ENCODE measurements at places on chromosomes 12 and 14.

- DNase-seq = no peak
These were observed 25.5 kb downstream of the NKX2-8 start for GRCh38 chr14:36556811-36557433.

GRCh38 chr14:61607570-61608244, 87.6 kb upstream of the HIF1A start:
- no peak for DNase-seq

DNA sequence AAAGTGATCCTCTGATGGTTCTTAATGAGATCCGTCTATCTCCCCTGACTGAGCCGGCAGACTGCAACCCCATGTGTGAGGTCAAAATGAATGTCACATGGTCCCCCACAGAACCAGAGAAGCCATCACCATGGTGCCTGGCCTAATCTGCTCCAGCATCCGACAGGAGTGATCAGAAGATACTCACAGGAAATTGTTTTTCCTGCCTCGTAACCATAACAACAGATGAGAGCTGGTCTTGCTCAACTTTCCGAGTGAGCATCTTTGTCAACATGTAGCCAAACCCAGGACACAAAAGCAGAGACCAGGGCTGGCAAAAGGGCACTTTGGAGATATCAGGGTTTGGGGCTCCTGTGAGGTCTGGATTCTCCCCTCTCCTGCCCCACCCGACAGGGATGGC, 72.1 kb upstream of the C14orf180 start:
- DNase-seq = no peak

GRCh38 chr14:41718477-41719166, 111.9 kb downstream of the LRFN5 start:
- no peak for DNase-seq

DNA sequence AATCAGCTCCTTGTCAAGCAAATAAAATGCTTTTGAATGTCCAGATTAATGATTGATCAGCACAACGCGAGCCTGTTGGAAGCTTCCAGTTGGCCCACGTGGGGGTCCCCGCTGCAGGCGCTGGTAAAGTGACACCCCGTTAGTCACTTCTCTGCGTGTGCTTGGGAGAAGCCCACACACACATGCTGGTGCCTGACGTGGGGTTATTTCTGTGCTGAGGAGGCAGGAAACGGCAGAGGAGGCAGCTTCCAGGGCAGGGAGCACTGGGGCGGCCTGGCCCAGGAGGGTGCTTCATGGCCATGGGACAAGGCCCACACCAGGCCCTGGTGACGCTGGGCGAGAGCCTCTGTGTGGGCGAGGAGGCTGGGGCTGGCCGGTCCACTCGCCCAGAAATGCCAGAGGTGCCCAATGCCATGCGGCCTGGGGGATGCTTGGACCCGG, 101.5 kb downstream of the KIF26A start:
- no peak for DNase-seq

- no peak for DNase-seq
These were observed 157.5 kb downstream of the TMTC3 start for GRCh38 chr12:88299567-88300101.

DNA sequence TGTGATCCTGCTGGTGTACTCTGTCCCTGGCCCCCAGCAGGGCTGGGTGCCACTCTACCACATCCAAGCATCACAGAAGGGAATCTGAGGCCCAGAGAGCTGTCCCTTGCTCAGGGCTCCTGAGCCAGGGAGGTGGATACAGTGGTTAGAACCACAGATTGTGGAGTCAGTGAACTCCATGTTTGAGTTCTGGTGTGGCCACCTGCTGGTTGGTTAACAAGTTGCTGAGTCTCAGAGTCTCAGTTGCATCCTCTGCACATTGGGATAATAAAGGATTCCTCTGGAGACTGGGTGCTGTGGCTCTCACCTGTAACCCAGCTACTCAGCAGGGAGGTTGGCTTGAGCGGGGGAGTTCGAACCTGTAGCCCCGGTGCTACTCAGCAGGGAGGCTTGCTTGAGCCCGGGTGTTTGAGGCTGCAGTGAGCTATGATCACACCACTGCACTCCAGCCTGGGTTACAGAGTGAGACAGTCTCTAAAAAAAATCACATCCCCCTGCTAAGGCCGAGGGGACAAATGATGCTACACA, 39.4 kb downstream of the MVK start:
- no peak for DNase-seq

- DNase-seq = no peak
These were observed 32.6 kb downstream of the NUAK1 start for GRCh38 chr12:106106061-106106566.

GRCh38 chr12:15044471-15044870, 71.6 kb downstream of the PDE6H start:
- no peak for DNase-seq

DNA sequence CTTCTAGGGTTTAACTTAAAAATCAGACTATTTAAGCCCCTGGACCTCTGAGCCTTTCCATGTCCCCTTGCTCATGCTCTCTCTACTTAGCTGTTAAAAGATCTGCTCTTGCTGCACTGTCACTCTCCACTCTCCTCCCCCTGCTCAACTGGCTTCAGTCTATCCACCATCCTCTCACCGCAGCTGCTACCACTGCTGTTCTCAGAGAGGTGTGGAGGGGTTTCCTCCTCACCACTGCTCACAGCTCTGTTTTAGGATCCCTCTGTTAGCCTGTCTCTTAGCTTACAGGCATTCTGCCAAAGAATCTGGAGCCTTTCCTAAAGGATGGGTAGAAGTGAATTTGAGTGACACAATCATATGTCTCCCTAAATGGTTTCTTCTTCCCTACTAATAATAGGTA, 43.7 kb upstream of the ATP2B1 start:
- no peak for DNase-seq

- DNase-seq = no peak
These were observed 7.2 kb downstream of the OAS3 start for GRCh38 chr12:112945515-112945914.

DNA sequence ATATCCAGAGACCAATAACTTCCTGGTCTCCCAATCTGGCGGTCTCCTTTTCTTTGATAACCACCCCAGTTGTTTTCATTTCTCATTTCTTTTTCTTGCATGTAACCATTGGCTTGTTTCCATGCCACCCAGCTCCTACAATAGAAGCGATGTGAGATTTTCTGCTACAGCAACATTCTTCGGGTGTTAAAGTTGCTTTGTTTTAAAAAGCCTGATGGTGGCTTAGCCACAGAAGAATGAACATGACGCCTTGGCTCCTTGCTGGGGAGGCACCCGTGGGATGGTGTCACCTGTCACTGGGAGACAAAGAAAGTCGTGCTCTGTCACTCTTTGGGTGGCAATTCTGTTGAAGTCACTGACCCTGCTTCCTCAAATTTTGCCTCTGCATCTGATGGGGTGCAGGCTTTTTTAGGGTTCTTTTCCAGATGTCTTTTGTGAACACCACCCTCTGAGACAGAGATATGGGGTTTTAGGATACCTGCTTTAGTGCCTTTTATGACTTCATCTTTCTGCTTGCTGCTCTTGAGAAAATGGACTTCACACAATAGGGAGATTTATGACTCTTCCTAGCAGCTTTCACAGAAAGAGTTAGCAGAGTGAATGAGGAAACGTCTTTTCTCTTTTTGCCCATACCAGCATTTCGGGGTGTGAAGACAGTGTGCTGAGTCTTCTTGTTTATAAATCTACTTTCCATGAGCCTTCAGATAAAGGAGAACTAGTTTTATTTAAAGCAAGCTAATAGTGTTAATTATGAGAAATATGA, 265.3 kb upstream of the TBX3 start:
- DNase-seq = no peak

GRCh38 chr14:36845356-36846012, 183.8 kb downstream of the PAX9 start:
- no peak for DNase-seq

DNA sequence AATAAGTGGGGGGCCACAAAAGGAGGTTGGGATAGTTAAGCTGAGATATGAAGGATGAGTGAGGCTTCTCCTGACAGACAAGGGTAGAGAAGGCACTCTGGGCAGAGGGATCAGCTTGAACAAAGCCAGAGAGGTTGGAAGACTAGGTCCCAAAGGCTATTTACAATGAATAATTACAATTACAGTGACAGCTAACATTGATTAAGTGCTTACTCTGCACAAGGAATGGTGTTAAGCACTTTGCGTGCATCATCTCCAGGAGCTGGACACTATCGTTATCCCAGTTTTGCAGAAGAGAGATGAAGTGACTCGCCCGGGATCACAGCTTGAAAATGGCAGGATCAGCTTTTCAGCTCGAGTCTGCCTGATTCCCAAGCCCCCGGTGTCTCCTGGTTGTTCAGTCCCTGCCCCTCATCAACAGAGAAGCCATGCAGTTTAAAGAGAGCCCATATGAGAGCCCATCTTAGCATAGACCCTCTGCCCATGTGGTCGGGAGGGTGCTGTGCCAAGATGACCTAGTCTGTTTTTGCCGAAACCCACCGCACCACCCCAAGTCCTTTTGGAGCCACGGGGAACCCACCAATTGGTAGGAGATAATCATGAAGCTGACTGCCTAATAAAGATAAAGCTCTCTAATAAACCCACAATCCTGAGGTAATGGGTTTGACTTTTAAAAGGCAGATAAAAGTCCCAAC, 89.9 kb upstream of the HSPB8 start:
- no peak for DNase-seq

GRCh38 chr14:76768671-76769500, 7.6 kb downstream of the VASH1 start:
- DNase-seq = no peak
